NCI-H1048 (cell line): ENCODE measurements at places on chromosomes 7 and 10.

DNA sequence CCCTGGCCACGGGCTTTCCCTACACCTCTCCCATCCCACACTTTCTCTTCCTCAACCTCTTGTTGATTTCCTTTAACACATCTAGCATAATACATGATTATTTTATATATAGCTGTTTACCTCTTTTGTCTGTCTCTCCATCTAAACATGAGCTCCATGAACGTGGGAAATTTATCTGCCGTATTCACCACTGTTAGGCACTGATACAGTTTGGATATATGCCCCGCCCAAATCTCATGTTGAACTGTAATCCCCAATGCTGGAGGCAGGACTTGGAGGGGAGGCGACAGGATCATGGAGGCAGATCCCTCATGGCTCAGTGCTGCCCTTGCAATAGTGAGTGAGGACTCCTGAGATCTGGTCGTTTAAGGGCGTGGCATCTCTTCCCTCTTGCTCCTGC lies 5.7 kb downstream of the CYTH3 start:
- no peak for DNase-seq

DNA sequence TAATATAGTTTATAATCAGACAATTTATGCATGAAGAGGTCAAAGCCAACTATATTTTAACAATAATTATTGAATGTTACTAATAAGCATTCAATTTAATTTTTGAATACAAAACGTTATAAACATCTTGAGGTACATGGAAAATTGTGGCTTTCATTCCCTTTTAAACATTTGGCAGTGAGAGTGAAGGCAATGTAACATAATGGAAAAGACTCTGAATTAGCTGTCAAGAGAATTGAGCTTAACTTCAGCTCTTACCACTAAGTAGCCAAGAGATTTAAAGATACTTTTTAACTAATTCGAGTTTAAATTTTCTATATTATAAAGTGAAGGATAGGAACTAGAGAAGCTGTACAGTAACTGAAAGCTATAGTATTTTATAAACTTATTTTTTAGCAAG lies 98.6 kb downstream of the SEMA3A start:
- DNase-seq = no peak

DNA sequence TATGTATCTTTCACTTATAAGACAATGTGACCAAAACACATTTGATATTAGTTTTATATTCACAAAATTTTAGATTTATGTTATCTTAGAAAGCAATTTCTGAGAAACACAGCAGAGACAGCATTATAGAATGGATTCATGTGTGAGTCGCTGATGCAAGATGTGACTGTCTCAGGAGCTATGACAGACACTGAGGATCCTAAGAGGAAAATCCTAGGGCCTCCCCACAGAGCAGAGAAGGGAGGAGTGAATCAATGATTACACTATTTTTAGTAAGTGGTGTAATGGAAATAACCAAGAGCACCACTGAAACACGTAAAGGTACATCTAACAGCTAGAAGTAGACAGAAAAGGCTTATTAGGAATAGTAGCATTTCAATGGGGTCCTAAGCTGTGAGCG lies 204.0 kb upstream of the PTN start:
- no peak for DNase-seq

DNA sequence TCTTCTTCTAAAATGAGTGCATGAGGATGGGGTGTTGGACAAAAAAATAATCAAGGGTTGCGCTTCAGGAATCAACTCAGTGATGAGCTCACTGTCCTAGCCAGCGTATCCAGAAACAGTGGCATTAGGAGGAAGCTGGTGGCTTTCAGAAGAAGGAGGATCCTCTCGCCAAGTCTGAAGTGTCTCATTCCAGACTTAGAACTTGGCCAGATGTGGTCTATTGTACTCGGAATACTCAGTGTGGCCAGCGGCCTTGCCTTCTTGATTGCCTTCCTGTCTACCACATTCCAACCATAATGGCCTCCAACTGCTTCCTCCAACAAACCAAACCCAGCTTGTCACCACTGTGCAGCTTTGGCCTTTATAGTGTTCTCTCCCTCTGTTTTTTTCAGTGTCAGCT lies 732.4 kb downstream of the KCNMA1 start:
- DNase-seq = no peak

DNA sequence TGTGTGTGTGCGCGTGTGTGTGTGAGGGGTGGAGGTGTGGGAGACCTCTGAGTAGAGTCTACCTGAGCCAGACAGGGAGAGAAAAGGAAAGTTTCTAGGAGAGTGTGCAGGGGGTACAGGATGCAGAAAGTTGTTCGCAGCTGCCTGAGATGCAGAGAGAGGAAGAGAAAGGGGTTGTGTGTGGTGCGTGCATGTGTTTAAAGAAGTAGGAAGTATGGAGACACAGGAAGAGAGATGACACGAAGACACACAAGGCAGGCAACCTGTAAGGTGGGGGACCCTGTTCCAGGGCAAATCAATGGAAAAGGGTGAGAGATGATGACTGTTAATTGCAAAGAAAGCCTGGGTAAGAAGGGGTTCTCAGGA lies 52.2 kb downstream of the C10orf105 start:
- DNase-seq = no peak

GRCh38 chr10:15175587-15175986 lies 7.1 kb upstream of the NMT2 start:
- DNase-seq = no peak

- DNase-seq = no peak
Observed at GRCh38 chr7:135933509-135934188, 43.5 kb downstream of the MTPN start.

GRCh38 chr10:110379831-110380230 lies 75.1 kb upstream of the SMNDC1 start:
- no peak for DNase-seq

DNA sequence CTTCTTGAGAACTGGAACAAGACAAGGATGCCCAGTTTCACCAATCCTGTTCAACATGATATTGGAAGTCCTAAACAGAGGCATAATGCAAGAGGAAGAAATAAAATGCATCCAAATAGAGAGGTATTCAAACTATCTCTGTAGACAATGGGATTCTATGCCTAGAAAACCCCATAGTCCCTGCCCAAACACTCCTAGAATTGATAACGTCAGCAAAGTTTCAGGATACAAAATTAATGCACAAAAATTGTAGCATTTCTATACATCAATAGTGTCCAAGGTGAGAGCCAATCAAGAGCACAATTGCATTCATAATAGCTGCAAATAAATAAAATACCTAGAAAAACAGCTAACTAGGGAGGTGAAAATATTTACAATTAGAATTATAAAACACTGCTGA lies 72.5 kb downstream of the PCDH15 start:
- no peak for DNase-seq

DNA sequence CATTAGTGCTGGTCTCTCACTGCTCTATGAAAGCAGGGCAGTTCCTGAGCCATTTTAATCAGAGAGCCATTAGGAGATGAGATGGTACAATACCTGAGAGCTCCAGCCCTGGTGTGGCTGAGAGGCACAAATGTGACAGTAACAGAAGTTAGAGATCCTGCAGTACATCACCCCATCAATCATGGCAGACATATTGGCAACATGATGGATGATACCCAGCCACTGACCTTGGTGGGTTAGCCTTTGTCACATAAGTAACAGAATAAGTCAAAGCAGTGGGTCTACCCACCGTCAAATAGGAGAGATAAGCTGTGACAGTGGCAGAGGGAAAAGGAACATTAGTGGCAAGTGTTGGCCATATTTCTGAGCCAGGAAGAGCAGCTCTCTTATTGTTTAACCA lies 53.3 kb upstream of the NXPH1 start:
- DNase-seq = no peak

DNA sequence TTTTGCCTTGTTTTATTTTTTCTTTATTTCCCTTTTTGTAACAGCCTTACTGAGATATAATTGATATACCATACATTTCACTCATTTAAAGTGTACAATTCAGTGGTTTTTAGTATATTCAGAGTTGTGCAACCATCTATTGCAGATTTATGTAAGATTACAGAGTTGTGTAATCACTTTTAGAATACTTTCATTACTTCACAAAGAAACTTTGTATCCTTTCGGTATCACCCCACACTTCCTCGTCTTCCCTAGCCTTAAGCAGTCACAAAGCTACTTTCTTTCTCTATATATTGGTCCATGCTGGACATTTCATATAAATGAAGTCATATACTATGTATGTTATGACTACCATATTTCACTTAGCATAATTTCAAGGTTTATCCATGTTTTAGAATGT lies 74.6 kb downstream of the ATRNL1 start:
- DNase-seq = no peak

- no peak for DNase-seq
Observed at GRCh38 chr7:111708072-111708471, 145.8 kb upstream of the IMMP2L start.

GRCh38 chr7:27842094-27842692 lies 102.2 kb downstream of the TAX1BP1 start:
- no peak for DNase-seq

GRCh38 chr7:24701261-24702235 lies 55.7 kb downstream of the GSDME start:
- DNase-seq = no peak

- DNase-seq = no peak
Observed at GRCh38 chr7:19567011-19567410, 141.8 kb downstream of the POLR1F start.

DNA sequence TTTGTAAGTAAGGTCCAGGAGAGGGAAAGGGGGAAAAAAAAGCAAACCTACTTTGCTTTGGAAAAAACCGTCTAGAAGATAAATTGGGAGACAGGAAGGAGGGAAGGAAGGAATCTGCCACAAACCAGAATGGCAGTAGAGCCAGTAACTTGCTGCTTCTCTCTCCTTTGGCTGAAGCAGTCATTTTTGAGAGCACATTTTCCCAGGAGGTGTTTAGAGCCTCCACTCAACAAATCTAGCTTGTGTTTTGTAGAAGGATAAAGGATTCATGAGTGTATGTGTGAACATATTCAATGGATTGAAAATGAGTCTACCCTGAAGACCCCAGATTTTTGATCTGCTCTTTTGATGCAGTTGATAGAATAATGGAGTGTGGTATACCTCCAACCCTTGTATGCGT lies 2.6 kb downstream of the NRG3 start:
- DNase-seq = no peak

GRCh38 chr10:117980216-117980615 lies 66.5 kb downstream of the RAB11FIP2 start:
- DNase-seq = no peak

GRCh38 chr10:131323880-131324279 lies 12.4 kb upstream of the TCERG1L start:
- DNase-seq = no peak

DNA sequence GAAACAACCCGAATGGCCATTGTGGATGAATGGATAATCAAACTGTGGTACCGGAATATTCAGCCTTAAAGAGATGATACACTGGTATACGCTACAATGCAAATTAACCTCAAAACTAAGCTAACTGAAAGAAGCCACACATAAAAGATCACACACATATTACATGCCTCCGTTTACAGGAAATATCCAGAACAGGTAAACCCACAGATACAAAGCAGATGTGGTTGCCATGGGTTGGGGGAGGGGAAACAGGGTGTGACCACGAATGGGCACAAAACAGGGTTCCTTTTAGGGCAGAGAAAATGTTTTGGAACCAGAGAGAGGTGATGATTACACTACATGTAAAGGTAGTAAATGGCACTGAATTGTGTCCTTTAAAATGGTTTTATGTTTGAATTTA lies 16.6 kb downstream of the ESYT2 start:
- no peak for DNase-seq

DNA sequence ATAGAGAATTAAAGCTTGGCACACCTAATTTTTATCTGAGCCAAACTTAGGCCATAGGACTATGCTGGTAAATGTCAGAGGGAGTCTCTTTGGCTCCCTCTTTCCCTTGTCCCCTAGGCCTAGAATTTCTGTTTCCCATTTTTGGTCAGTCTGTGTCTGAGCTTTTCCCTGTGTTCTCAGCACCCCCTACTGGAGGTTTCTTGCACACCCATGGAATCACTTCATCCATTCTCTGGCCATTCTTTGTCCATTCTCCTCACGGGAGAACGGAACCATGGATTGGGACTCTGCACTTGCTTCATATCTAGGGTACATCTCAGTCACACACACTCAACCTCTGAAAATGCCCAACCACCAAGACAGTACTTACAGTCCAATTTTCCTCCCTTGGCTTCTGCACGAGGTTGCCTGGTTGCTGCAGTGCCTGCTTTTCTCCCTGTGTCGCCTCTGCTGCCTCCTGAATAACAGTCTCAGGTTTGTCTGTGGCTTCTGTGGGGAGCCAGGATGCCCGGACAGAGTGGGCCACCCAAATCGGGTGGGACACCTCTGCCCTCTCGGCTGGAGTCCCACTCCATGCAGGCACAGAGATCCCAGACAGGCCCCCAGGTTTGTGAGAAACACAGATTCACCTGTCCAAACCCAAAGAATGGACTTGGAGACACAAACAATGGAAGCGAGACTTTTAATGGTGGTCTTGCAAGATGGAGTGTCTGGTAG lies 35.1 kb upstream of the DNAH11 start:
- DNase-seq = no peak

DNA sequence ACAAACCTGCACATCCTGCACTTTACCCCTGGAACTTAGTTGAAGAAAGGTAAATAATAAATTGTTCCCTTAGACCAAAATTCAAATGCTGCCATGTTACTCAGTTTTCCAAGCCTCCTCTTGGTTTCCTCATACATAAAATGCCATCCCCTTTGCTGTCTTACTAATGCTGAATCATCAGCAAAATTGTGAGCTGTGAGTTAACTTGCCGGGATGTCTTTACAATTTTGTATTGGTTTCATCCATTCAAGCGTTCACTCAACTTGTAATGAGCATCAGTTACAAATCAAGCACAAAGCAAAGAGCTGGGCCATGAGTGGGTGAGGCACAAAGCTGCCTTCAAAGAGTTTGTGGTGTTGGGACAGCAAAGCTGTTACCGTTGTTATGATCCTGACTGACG lies 395.8 kb upstream of the ZMIZ1 start:
- no peak for DNase-seq

DNA sequence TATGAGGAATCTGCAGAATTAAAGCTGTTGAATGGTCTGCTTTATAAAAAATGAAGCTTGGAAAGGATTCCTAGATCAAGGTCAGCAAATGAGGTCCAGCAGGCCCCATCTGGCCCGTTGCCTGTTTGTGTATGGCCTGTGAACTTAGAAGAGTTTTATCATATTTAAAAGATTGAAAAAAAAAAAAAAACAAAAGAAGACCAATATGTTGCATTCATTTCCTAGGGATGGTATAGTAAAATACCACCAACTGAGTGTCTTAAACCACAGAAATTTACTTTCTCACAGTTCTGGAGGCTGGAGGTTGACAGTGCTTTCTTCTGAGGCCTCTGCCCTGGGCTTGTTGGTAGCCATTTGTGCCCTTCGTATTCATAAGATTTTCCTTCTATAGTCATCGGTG lies 109.2 kb downstream of the PPP1R3A start:
- no peak for DNase-seq
